ENCODE measurements at places on chromosomes 6 and 20. TPM values are rescaled to one million over a fixed set of nuclear protein-coding genes. Genes with fewer than 3 reads are reported as not detected.
A peak's percentile ranks its signal among the peaks of the same experiment; 100 is the strongest.

- H3K4me1 ChIP-seq: no peaks in the 10 kb centered on the region
- no peaks in the 10 kb centered on the region for H3K27me3 ChIP-seq
These were observed 180.3 kb downstream of the TTLL2 start for GRCh38 chr6:167505199-167505598.

- peak; percentile 87 for DNase-seq
- H3K27ac ChIP-seq: peak overlapping the region; percentile 94
- H3K27me3 ChIP-seq: no peaks in the 10 kb centered on the region
- peak overlapping the region; percentile 43 for H3K4me3 ChIP-seq
- H3K4me1 ChIP-seq: peaks cover 63% of the 10 kb centered on the region
These were observed 27.8 kb downstream of the PAQR8 start for GRCh38 chr6:52389626-52390360.

- no peak for DNase-seq
- no peak overlapping the region for H3K4me3 ChIP-seq
- no peaks in the 10 kb centered on the region for H3K36me3 ChIP-seq
- no peaks in the 10 kb centered on the region for H3K27me3 ChIP-seq
- no peak overlapping the region for H3K27ac ChIP-seq
These were observed 42.6 kb downstream of the KIAA1755 start for GRCh38 chr20:38217791-38218565.

GRCh38 chr20:19074828-19075516 is 137.5 kb upstream of the SLC24A3 start:
- H3K36me3 ChIP-seq: no peaks in the 10 kb centered on the region
- peak overlapping the region; percentile 68 for H3K27ac ChIP-seq
- H3K4me1 ChIP-seq: peaks cover 39% of the 10 kb centered on the region
- DNase-seq: peak; percentile 88

- no peak for DNase-seq
- no peak overlapping the region for H3K27ac ChIP-seq
- no peaks in the 10 kb centered on the region for H3K27me3 ChIP-seq
- H3K36me3 ChIP-seq: no peaks in the 10 kb centered on the region
- no peaks in the 10 kb centered on the region for H3K4me1 ChIP-seq
These were observed 139.1 kb downstream of the DLL1 start for GRCh38 chr6:170151804-170152123.

DNA sequence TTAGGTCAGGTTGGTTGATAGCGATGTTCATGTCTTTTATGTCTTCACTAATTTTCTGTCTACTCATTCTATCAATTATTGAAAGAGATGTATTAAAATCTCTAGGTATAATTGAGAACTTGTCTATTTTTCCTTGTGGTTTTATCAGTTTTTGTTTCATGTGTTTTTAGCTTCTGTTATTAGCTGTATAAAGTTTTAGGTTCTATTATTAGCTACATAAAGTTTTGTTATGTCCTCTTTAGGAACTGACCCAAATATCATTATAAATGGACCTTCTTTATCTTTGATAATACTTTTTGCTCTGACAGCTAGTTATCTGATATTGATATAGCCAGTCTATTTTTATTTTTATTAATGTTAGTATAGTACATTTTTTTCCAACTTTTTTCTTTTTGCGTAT is 92.4 kb upstream of the TMEM170B start:
- peaks cover 3% of the 10 kb centered on the region for H3K4me1 ChIP-seq
- peak overlapping the region; percentile 27 for H3K27ac ChIP-seq
- no peak for DNase-seq
- no peak overlapping the region for H3K4me3 ChIP-seq

DNA sequence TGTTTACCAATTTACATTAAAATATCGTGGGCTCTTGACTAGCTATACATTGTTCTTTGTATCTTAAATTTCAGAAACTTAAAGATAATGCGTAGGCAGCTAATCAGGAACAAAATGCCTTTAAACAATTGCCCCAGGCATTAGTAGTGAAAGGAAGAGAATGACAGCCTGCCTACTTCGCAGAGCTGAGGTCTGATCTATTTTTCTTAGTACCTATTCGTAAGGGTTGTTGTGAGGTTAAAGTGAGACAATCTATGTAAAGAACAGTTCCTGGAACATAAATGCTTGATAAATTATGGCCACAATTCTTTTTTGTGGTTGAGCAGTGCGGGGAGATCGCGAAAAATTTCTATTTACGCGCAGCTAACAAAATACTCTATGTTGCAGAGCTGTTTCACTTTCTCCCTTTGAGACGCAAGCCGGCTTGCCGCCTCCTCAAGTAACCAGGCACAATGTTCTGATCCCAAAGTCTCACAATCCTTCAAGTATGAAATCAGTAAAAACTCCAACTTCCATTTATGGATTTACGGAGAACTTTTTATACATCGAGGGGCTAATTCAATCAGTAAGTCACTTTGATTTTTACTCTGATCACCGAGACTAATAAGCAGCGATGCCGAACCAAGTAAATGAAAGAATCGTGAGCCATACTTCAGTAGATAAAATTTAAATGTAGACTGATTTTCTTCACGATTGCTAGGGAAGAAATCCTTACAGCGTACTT is 878 bp upstream of the PNRC1 start:
- H3K36me3 ChIP-seq: peaks cover 13% of the 10 kb centered on the region
- H3K4me1 ChIP-seq: no peaks in the 10 kb centered on the region
- H3K27me3 ChIP-seq: no peaks in the 10 kb centered on the region
- peak overlapping the region; percentile 93 for H3K4me3 ChIP-seq
- H3K27ac ChIP-seq: peak overlapping the region; percentile 85
- no peak for DNase-seq

- no peaks in the 10 kb centered on the region for H3K4me1 ChIP-seq
- no peak overlapping the region for H3K27ac ChIP-seq
- H3K36me3 ChIP-seq: no peaks in the 10 kb centered on the region
- H3K4me3 ChIP-seq: no peak overlapping the region
- no peak for DNase-seq
- H3K27me3 ChIP-seq: peaks cover 2% of the 10 kb centered on the region
These were observed 63.3 kb downstream of the NPEPL1 start for GRCh38 chr20:58755766-58756449.

DNA sequence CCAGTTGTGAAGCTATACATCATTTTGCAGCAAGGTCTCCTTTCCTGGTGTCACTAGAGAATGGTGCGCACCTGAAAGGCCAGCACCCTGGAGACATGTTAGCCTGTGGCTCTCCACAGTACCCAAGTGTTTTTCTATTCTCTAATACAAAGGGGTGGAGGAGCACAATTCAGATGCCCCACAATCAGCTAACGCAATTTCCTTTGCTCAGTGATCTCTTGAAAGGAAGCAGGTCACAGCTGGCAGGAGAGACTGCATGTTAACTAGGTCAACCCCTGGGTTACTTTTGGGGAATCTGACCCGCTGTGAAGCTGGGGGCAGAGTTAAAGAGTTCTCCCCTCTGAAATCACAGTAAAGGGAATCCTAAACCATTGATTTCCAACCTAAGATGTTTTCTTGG is 92.5 kb downstream of the B3GAT2 start:
- no peaks in the 10 kb centered on the region for H3K27me3 ChIP-seq
- no peak for DNase-seq
- no peak overlapping the region for H3K27ac ChIP-seq
- no peaks in the 10 kb centered on the region for H3K36me3 ChIP-seq
- no peaks in the 10 kb centered on the region for H3K4me1 ChIP-seq

- no peak for DNase-seq
- peaks cover 3% of the 10 kb centered on the region for H3K36me3 ChIP-seq
- H3K27ac ChIP-seq: no peak overlapping the region
- H3K4me3 ChIP-seq: no peak overlapping the region
These were observed 50.9 kb downstream of the DTD1 start for GRCh38 chr20:18638768-18639167.

DNA sequence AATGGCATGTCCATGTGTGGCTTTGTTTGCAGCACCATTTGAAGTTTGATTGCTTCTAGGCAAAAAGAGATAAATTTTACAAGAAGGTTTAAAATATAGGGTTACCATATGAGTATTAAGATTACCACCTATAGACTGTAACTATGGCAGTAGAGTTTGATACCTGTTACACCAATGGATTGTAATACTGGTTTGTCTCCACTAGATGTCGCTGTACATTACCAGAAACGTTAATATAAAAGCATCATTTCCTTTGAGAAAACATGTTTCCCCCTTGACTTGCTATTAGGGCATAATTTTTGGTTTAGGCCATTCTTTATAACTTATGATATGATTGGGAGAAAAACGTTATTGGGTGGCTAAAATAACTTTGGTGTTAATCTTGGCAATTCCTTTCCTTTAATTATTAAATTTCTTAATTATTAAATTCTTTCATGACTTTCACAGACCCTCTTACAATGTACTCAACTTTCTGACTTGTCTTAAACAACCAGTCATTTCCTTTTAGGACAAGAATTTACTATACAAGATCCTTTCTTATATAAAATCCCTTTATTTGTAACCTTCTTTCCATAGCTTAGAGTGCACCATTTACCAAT is 42.8 kb downstream of the HLA-DPB1 start:
- no peaks in the 10 kb centered on the region for H3K27me3 ChIP-seq
- H3K36me3 ChIP-seq: no peaks in the 10 kb centered on the region
- DNase-seq: no peak
- H3K4me1 ChIP-seq: peaks cover 36% of the 10 kb centered on the region

GRCh38 chr6:134309983-134310605 is 7.8 kb downstream of the SGK1 start:
- no peak for DNase-seq
- no peaks in the 10 kb centered on the region for H3K36me3 ChIP-seq
- no peak overlapping the region for H3K27ac ChIP-seq
- H3K27me3 ChIP-seq: no peaks in the 10 kb centered on the region
- no peak overlapping the region for H3K4me3 ChIP-seq

GRCh38 chr6:14518515-14519217 is 401.1 kb downstream of the CD83 start:
- no peaks in the 10 kb centered on the region for H3K36me3 ChIP-seq
- H3K27ac ChIP-seq: no peak overlapping the region
- no peaks in the 10 kb centered on the region for H3K4me1 ChIP-seq
- H3K27me3 ChIP-seq: no peaks in the 10 kb centered on the region
- H3K4me3 ChIP-seq: no peak overlapping the region

GRCh38 chr6:106642476-106642875 is 13.1 kb downstream of the QRSL1 start:
- no peak overlapping the region for H3K27ac ChIP-seq
- H3K36me3 ChIP-seq: no peaks in the 10 kb centered on the region
- peaks cover 24% of the 10 kb centered on the region for H3K4me1 ChIP-seq
- no peak for DNase-seq
- H3K4me3 ChIP-seq: no peak overlapping the region

DNA sequence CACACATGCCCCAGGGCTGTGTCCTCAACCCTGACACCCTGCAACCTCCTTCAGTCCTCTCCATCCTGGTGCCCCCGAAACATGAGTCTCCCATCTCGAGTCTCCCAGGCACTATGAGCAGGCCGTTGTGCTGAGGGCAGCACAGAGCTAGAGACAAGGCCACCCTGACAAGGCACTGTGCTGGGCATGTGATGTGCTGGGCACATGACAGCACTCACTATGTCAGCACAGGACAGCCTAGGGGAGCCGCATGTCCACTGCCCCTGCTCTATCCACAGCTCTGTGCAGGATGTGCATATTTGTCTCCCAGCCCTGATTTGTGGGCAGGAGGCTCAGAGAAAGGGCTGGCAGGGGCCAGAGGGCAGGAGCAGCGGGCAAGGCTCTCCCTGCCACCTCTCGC is 362.1 kb upstream of the AGPAT4 start:
- no peak overlapping the region for H3K4me3 ChIP-seq
- H3K27me3 ChIP-seq: no peaks in the 10 kb centered on the region
- no peaks in the 10 kb centered on the region for H3K36me3 ChIP-seq
- DNase-seq: no peak

GRCh38 chr6:137740091-137740755 is 126.8 kb upstream of the TNFAIP3 start:
- H3K4me3 ChIP-seq: no peak overlapping the region
- H3K4me1 ChIP-seq: peaks cover 23% of the 10 kb centered on the region
- no peak for DNase-seq
- H3K27ac ChIP-seq: no peak overlapping the region
- no peaks in the 10 kb centered on the region for H3K27me3 ChIP-seq

- no peak overlapping the region for H3K4me3 ChIP-seq
- DNase-seq: no peak
- H3K36me3 ChIP-seq: no peaks in the 10 kb centered on the region
- no peaks in the 10 kb centered on the region for H3K4me1 ChIP-seq
- no peak overlapping the region for H3K27ac ChIP-seq
These were observed 43.6 kb downstream of the SOBP start for GRCh38 chr6:107533415-107534059.

DNA sequence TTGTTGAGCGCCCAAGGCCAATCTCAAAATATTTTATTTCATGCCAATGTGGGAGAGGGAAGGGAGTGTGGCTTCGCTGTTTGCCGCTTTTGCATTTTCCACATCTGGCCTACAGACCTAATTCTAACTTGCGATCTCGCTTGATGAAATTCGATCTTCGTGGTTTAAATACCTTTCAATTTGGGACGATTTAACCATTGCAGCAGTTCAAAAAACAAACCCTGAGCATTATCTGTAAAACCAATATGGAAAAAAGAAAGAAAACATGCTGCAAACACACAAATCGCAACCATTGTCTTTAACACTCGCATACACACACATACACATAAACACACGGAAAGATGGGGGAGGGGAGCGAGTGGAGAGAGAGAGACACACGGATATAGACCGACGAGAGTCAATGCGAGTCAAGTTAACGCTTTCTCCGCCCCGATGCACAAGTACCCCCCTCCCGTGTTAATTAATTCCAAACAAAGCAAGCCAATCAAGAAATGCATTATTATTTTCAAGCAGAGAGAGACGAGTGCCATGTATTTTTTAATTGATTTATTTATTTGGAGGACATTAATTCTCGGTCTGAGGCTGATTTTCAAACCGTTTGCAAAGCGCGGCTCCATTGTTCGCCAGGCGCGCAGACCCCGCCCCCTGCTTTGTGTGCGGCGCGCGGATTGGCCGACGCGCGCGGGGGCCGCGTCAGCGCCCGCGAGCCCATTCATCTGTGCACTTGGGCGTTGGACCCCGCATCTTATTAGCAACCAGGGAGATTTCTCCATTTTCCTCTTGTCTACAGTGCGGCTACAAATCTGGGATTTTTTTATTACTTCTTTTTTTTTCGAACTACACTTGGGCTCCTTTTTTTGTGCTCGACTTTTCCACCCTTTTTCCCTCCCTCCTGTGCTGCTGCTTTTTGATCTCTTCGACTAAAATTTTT is at the start of gene MARCKS:
MARCKS (plus strand) TSS at position 721 of the 931 bp plus-strand sequence. CDS start 401 bp downstream, outside the sequence.
- H3K36me3 ChIP-seq: no peaks in the 10 kb centered on the region
- H3K4me1 ChIP-seq: peaks cover 5% of the 10 kb centered on the region
- peak within 1 kb of the TSS; percentile 94 for H3K27ac ChIP-seq
- peak within 1 kb of the TSS; percentile 89 for H3K4me3 ChIP-seq

GRCh38 chr6:159279790-159280277 is 110.6 kb downstream of the FNDC1 start:
- H3K27me3 ChIP-seq: no peaks in the 10 kb centered on the region
- DNase-seq: no peak
- no peak overlapping the region for H3K4me3 ChIP-seq
- no peak overlapping the region for H3K27ac ChIP-seq
- no peaks in the 10 kb centered on the region for H3K36me3 ChIP-seq

- H3K36me3 ChIP-seq: no peaks in the 10 kb centered on the region
- no peak overlapping the region for H3K27ac ChIP-seq
- no peak overlapping the region for H3K4me3 ChIP-seq
- H3K27me3 ChIP-seq: no peaks in the 10 kb centered on the region
- peak; percentile 40 for DNase-seq
These were observed 376.6 kb downstream of the DHX35 start for GRCh38 chr20:39338469-39339376.

Gene PPP1R3G
- 0.10 TPM for total RNA-seq

Gene OR12D3
- not detected for total RNA-seq

Gene SPTLC3
- 0.05 TPM for total RNA-seq

Gene FUT9
- total RNA-seq: not detected

Gene CALHM5
- total RNA-seq: not detected

Gene ARFGEF3
- total RNA-seq: 0.08 TPM

Gene ZBTB9
- total RNA-seq: 10.4 TPM

Gene SRSF12
- total RNA-seq: not detected

Gene SLC35F1
- not detected for total RNA-seq

Gene SEMG1
- not detected for total RNA-seq

Gene FILIP1
- 0.54 TPM for total RNA-seq

Gene SLC44A4
- total RNA-seq: 0.56 TPM

Gene CYP24A1
- total RNA-seq: 0.69 TPM

Gene PRSS16
- total RNA-seq: 7.1 TPM

Measured in GM12878 (cell line).